CD4-positive, alpha-beta T cell treated with Interleukin-4 for 1 hour (primary cell): ENCODE measurements at places on chromosomes 11 and 22.

GRCh38 chr22:20205964-20206708, 55.3 kb upstream of the CCDC188 start:
- peak; percentile 75 for DNase-seq

DNA sequence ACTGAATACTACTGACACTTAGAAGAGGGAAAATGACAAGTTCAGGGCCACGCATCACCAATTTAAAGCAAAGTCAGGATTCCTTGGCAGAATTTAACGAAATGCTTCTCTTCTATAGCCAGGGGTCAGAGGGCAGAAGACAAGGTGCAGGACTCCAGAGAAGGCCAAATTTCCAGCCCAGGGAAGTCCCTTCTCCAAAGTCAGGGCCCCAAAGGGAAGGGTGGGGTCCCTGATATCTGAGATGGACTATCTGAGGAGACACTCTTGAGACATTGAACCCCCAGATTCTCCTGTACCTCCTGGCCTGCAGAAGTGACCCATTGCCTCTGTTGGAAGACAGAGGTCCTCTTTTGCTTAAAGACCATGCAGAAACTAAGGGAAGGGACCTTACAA, 91.2 kb downstream of the RPS6KA4 start:
- DNase-seq, result no peak

DNA sequence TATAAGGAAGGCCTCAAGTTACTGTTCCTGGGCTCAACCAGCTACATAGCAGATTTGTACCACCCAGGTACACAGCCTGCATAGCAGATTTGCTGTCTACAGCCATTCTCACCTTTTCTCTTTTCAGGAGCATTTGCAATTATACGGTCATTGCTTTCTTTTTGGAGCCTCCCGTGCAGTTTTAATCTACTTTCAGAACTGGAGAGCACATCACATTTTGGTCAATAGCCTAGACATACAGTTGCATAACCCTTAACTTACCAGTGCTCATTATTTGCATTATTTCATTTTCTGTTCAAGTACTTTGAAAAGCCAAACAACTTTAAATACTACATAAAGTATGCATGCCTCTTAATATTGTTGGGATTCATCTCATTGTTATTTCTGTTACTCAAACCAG, 150.5 kb upstream of the SORL1-AS1 start:
- DNase-seq, result no peak

DNA sequence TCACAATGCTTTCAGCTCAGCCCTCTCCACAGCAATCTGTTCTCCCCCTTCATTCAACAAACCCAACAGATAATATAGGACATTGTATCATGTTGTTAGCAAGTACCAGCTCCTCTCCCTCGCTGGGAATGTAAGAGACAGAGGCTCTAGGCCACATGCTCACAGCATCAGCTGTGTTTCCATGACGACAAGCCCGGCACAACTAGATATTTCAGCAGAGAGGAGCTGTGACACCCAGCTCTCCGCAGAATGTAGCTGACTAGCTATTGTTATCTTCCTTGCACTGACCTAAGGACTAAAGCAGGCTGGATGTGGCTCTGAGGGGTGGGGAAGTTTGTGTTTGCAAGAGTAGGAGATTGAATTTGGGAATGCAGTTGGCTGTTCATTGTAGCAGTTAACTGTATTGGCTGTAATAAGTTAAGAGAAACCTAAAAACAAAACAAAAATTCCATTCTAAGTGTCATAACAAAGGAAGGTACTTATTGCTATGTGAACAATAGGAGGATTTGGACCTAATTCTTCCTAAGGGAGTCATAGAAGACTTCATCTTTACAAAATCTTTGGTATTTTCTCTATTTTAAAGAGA, 28.0 kb upstream of the RRAS2 start:
- no peak for DNase-seq

DNA sequence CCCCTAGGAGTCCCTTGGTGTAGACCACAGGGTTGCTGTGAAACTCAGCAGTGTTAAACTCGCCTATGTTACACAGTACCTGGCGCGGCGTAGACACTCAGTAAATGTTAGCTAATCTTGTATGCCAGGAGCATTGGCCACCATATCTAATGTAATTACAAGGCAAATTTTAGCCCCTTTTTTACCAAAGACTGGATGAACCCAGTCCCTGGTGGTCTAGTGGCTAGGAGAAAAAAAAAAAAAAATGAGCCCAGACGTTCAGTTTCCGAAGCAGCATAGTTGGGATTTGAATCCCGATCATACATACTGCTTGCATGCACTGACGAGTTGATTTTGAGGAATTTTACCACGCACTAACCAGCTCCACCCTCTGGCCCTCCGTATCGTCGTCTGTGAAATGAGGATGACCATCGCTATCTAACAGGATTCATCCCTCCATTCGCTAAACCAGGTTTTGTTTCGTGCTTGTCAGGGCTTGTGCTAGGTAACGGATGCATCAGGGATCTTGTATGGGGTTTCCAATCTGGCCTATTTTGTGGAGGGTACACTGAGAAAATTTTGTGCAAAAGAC, 688 bp downstream of the PTS start:
- no peak for DNase-seq
